ENCODE measurements at places on chromosomes 4 and X.

DNA sequence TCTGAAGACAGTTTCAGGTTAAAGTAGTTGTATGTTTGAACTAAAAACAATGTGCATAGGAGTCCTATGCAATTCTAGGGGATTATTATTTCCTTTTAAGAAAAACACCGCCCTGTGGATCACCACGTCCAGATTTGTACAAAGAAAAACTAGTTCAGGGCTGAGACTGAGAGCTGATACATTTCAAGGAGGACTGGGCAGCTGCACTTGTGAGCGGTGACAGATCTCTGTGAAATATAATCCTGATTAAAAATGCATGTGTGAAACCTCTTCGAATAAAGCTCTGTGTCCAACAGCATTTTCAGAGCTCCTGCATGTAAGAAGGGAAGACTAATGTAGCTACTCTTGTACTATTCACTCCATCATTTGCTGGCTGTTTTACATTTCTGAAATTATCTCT is 365.8 kb upstream of the PITX2 start:
- no peak for DNase-seq

- no peak for DNase-seq
Measured at GRCh38 chrX:136212557-136213111, 38.6 kb downstream of the MAP7D3 start.

DNA sequence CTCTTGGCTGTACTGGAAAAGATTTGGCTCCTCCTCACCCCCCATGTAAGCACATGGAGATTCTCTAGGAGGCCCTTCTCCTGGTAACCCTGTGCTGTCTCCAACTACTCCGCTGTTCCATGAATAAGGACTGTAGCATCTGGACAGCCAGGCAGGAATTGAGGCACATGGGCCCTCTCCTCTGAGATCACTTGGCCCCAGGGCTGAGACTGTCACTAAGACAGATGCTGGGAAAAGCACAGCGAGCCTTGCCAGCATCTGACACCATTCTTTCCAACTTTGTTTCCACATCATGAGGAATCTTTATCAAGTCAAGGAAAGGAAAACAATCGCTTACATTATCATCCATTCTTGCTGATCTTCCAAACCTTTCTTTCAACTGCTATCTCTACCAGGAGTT is 222.6 kb upstream of the INTU start:
- DNase-seq: no peak

DNA sequence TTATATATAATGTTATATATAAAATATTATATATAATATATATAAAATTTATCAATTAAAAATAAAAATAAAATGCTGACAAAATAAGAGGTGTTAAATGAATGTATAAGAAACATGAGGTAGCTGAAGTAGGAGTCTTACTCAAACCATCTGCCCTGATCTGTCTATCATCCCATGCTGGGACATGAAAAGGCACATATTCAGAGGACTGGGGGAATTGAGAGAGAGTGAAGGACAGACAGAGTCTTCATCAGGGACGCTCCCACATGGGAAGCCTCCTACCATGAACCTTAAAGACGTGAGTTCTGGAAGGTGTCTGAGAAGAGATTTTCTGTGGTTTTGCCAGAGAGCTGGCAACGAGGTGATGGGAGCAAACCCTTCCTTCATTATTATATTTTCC is 4.1 kb upstream of the ARSF start:
- no peak for DNase-seq

DNA sequence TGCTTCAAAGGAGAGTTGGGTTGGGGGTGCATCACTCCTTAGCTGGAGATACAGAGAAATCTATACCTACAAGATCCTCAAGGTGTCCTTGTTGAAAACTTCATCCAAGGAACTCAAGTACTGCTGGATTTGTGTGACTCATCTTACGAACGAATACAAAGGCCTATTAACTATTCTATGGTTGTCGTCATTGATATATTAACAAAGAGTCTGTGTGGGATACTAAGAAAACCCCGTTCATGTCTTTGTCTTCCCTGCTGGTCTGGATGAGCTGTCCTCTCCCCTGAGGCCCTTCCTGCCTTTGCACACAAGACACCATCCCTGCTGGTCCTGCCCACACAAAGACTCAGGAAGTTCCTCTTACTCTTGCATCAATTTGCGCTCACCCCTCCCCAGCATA is 54.9 kb upstream of the IRF2 start:
- no peak for DNase-seq

DNA sequence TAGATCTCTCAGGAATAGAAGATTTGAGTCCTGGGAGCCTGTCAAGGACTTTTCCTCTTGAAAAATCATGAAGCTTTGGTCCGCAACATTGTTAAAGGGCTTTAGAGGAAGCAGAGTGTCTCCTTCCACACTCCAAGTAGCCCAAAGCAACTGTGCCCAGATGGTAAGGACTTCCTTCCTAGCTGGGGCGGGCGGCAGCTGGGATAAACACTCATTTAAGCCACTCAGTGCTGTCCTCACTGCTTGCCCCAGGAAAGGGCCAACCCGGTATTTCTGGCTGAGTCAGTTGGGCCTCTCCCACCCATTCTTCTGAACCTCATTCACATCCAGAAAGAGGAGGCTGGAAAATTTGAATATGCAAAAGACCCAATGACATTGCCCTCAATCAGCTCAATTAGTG is 144.3 kb downstream of the CHIC2 start:
- no peak for DNase-seq

DNA sequence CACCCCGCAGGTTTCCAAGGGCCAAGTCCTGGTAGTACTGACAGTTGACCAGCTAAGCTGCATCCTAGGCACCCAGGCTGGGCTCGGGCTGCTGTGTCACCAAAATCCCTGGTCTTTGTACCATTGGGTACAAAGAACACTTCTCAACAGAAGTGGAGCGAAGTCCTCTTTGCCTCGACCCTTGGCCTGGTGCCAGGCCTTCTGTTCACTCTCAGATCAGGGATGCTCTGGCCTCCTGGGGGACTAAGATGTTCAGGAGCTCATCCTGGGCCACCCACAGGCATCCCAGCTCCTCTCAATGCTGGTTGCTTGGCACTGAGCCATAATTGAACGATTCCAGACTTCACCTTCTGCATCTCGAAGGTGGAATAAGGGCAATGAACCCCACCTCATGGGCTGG is 13.8 kb upstream of the SLC2A9 start:
- DNase-seq: no peak

GRCh38 chr4:164779080-164779479 is 25.1 kb downstream of the SMIM31 start:
- no peak for DNase-seq

DNA sequence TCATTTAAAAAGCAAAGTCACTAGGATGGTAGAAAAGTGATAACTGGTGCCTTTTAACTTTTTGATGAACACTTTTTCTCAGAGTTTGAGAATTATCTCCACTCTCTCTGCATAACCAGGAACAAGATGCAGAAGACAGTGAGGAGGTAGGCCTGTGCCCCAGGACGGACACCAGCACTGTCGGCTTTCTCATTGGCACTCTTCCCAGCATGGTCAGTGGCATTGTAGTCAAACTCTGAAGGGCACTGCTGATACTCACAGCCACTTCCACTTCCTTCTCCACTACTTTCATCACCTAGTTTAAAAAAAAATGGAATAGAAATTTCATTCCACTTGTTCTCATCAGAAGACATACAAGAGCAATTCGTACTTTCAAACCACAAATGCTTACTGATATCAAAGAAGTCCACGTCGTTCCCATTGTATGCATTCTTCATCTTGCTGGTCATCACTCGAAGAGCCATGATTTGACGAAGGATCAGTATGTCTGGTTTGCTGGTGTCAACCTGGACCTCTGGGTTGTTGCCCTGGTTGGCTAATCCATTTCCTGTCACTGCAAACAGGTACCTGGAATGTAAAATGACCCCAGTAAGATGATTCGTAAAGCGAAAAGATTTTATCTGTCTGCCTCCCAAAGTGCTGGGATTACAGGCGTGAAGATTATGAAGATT is 84.8 kb upstream of the TFDP3 start:
- no peak for DNase-seq

- DNase-seq: no peak
Measured at GRCh38 chr4:134202166-134202956, 772 bp upstream of the PABPC4L start.

- no peak for DNase-seq
Measured at GRCh38 chrX:40855932-40856515, 120.7 kb upstream of the MED14 start.

DNA sequence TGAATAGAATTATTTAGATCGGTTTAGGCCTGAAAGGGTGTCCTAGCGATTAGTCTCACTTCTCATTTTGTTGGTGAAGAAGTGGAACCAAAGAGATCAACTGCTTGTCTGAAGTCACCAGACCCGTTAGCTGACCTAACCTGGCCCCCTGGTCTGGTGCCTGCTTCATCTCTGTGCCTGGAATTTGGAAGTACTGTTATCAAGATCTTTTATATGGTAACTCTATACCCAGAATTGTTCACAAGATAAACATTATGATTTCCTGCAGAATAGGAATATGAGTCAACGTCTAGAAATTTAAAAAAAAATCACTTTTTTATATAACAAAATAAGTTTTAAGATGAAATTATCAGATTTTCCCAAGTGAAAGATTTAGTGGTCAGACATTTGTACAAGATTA is 37.2 kb downstream of the LRP2BP start:
- no peak for DNase-seq

DNA sequence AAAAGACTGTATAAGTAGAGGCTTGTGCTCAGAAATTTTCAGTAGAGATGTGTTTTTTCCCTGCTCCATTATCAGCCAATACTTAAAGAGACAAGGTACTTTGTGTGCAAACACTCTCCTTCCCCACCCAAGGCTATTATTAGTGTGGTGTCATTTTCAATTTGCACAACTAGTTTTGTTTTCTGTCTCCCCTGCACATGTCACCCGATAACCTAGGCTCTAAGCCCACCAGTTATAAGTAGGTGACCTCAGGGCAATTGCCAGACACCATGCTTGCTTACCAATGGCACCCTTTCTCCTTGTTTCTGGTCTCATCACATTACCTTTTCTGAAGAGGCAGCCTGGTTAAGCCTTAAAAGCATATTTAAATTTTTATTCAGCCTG is 8.0 kb upstream of the GUCY1A1 start:
- DNase-seq: no peak

GRCh38 chr4:146633471-146633800 is 5.3 kb upstream of the POU4F2 start:
- DNase-seq: no peak

GRCh38 chrX:19072372-19072771 is 49.9 kb downstream of the ADGRG2 start:
- DNase-seq: no peak

GRCh38 chr4:142366769-142367181 is 479.3 kb downstream of the INPP4B start:
- DNase-seq: no peak

DNA sequence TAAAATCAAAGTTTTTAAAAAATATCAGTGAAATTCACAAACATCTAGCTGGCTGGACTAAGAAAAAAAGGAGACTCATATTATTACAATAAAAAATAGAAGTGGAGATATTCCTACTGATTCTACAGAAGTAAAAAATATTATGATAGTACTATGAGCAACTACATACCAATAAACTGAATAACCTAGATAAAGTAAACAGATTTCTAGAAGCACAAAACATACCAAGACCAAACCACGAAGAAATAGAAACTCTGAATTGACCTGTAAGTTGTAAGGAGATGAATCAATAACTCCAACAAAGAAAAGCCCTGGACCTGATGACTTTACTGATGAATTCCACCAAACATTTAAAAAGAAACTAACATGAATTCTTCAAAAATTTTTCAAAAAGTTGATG is 867.3 kb downstream of the PCDH18 start:
- DNase-seq: no peak

DNA sequence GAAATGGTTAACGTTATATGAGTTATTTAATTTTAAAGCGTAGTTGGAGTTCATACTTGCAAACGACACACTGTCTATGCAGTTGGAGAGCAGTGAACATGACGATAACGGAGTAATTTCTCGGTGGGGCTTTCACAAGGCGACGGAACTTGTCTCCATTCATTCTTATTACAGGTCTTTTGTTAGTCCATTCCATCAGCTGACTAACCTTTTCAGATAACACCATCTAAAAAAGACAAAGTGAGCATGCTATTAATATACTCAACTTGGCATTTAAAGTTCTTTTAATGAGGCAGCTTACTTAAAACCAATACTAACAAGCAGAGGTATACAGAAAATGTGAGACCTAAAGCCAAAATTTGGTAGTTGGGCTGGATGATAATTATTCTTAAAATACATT is 19.9 kb downstream of the MAGT1 start:
- DNase-seq: no peak

DNA sequence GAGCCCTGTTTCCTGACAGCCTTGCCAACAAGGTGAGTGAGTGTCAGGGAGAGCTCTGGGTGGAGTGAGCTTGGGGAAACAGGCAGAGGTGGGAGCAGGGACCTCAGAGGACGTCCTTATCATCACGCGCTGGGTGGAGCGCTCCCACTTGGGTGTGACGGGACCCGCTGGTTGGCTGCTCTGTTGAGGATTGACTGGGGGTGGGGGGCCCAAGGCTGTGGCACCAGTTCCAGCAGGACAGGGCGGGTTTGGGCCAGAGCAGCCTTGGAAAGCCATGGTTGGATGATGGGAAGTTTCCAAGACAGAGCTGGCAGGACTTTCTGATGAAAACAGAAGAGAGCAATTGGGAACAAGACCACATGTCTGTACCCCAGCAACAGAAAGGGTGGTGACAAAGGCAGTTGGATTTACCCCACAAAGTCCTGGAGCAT is 3.0 kb upstream of the PCGF3 start:
- no peak for DNase-seq
